Left lung (tissue), 14 donors: ENCODE measurements at places on chromosomes 4 and X. TPM values are rescaled to one million over a fixed set of nuclear protein-coding genes. Genes with fewer than 3 reads are reported as not detected.
A peak's percentile ranks its signal among the peaks of the same experiment; 100 is the strongest.

DNA sequence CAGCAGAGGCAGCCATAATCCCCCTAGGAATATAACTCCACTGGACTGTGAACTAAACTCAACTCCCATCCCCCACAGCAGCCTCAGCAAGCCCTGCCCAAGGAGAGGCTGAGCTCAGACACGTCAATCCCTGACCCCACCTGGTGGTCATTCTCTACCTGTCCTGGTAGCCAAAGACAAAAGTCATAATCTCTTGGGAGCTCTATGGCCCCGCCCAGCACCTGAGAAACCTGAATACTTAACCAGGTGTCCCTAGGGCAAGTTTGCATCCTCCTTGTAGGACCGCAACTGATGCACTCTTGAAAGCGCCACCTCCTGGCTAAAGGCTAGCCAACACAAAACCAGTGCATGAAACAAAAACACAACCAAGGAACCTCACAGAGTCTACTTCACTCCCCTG lies 18.4 kb downstream of the CT47B1 start:
- H3K27me3 ChIP-seq: no peaks in the 10 kb centered on the region
- H3K4me3 ChIP-seq: no peak overlapping the region
- no peak overlapping the region for H3K27ac ChIP-seq
- H3K4me1 ChIP-seq: no peaks in the 10 kb centered on the region
- DNase-seq: no peak

GRCh38 chrX:20393944-20394343 lies 127.2 kb upstream of the RPS6KA3 start:
- no peaks in the 10 kb centered on the region for H3K27me3 ChIP-seq
- peak overlapping the region; percentile 68 for H3K27ac ChIP-seq
- no peak overlapping the region for H3K4me3 ChIP-seq
- DNase-seq: no peak
- H3K4me1 ChIP-seq: no peaks in the 10 kb centered on the region

DNA sequence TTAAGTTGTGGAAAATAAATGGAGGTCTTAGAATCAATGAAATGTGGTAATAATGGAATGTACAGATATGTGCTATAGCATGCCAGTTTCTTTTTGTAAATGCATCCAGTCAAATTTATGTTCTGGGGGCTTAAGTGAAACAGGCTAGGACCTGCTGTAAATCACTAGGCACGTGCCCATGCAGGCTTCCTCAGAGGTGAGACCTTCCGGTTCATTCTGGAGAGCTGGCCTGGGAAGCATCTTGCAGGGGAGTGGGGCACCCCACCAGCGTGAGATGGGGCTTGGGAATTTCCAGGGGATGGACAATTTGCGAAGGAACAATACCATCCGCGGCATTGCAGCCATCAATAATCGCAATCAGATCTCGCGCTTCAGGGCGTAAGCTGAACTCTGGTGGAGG lies 80.1 kb downstream of the SORCS2 start:
- no peaks in the 10 kb centered on the region for H3K4me1 ChIP-seq
- H3K36me3 ChIP-seq: no peaks in the 10 kb centered on the region
- H3K4me3 ChIP-seq: no peak overlapping the region

- no peak overlapping the region for H3K27ac ChIP-seq
- no peak overlapping the region for H3K4me3 ChIP-seq
- H3K36me3 ChIP-seq: no peaks in the 10 kb centered on the region
- no peaks in the 10 kb centered on the region for H3K27me3 ChIP-seq
- H3K4me1 ChIP-seq: no peaks in the 10 kb centered on the region
- DNase-seq: no peak
These were observed 486.1 kb upstream of the POU3F4 start for GRCh38 chrX:83022020-83022419.

DNA sequence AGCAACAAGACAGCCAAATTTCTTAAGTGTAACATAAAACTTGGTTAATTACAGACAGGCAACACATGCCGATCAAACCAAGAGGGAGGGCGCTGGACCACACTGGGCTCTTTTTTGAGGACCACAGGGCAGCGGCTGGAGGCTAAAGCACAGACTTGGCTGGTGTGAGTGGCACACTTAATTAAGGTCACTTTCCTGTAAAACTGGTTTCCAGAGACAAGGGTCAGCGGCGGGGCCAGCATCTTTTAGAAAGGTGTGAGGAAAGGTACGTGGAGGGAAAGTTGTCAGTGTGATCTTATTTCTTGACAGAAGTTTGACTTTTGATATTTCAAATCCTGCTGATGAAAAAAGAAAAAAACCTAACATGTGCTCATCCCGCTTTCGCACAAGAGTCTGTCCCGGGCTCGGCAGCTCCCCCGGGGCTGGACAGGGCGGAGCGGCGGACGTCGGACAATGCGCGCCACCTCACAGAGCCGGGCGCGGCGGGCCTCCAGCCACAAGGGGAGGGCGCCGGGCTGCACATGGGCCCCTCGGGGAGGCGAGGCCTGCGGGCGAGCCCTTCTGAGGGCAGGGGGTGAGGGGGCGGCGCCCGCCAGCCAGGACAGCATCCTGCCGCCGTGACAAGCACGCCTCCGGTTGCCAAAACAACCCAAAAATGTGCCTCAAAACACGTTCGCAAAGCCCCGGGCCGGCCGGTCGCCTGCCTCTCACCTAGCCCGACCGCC lies 660 bp upstream of the HSPA4L start:
- H3K4me1 ChIP-seq: no peaks in the 10 kb centered on the region
- H3K4me3 ChIP-seq: peak overlapping the region; percentile 58
- peak; percentile 34 for DNase-seq
- peak overlapping the region; percentile 70 for H3K27ac ChIP-seq

DNA sequence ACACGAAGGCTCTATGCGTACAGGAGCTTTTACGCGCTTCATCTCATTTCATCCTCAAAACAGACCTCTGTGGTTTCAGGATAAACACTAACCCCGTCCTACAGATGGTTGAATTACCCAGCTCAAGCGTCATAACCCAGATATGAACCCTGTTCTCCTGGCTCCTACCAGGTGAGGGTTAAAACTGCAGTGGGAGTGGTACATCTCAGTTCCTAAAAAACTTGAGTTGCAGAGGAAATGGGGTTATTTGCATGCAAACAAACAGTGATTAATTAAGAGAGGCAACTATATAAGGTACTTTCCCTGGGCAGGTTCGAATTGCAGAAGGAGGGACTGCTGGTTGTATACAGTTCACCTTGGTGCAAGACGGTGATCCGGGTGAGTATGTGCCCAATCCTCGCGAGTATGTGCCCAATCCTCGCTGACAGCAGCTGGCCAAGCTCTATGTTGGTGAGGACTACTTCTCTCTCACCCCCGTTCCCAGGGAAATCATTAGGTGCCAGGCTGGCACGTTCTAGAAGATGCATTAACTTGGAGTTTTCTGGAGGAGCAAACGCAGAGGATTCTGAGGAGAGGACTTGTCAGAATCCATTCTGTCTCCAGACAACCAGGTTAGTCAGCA lies 72.6 kb downstream of the FHDC1 start:
- no peaks in the 10 kb centered on the region for H3K27me3 ChIP-seq
- no peak overlapping the region for H3K4me3 ChIP-seq
- no peak for DNase-seq
- H3K36me3 ChIP-seq: no peaks in the 10 kb centered on the region

The TMEM154 gene
- 6.7 TPM for total RNA-seq

The TCEAL7 gene
- 8.2 TPM for total RNA-seq

The SLC38A5 gene
- 21.2 TPM for total RNA-seq

The SMIM10 gene
- 3.0 TPM for total RNA-seq

The PASD1 gene
- total RNA-seq: not detected
